ENCODE measurements at places on chromosomes 5 and 9.

DNA sequence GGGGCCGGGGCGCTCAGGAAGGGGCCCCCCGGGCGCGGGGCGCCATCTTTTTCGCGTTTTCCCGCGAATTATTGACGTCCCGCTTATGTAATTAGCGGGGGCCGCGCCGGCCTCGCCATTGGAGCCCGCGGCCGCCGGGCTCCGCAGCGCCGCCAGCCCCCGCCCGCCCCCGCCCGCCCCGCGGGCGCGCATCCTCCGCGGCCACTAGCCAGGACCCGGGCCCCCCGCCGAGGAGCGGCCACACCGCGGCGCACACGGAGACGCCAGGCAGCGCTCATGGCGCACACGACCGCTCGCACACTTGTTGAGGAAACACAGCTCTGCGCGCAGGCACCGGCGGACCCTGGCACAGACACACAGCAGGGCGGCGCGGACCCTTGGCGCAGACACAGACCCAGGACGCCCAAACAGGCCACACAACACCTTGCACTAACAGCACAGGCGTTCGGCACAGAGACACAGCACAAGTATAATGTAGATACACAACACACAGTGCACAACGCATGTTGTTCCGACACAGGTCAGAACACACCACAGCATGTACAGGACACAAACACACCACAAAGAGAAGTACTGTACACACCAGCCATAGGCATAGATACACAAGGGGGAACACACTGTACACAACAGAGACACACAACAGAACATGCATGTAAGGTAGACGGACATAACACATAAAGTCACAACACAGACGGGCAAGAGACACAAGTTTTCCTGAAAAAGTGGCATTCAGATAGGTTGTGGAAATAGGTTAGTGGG is 467 bp upstream of the PHF19 start:
- DNase-seq, result peak; percentile 64

DNA sequence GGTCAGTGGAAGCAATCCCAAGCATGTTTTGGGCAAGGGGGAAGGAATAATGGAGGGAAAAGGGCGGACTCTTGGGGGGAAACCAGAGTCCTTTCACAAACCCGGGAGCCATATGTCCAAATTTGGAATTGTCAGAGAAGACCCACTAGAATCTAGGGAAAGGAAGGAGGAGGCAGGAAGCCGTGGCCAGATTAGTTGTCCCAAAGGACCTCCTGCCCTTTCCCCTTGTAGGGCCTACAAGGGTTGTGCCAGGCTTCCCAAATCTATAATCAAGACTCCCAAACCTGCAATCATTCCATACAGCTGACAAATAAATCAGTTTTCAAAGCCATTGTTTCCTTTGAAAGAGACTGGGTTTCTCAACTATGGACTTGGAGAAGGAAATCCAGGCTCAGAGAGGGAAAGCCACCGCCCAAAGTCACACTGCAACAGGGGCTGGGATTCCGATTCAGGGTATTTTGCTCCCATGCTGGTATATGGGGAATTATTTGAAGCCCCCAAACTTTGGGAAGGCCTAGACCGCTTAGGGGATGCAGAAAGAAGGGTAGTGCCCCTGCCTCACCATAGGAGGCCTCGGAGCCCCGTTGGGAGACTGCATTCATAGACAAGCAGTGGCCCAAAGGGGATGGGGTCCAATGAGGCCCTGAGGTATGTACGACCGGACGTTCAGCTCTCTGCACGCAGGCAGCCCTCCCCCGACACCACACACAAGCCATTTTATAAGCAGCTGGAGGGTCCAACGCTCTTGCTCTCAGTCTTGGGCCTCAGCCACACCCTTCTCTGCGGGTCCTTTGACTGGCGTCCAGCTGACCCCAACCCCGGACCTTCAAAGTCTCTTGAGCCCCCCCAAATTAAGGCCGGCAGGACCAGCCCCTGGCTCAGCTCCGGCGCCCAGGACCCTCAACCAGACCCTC is 815 bp downstream of the ANXA6 start:
- DNase-seq, result no peak

GRCh38 chr5:88051148-88051547 is 217.5 kb downstream of the TMEM161B start:
- no peak for DNase-seq

DNA sequence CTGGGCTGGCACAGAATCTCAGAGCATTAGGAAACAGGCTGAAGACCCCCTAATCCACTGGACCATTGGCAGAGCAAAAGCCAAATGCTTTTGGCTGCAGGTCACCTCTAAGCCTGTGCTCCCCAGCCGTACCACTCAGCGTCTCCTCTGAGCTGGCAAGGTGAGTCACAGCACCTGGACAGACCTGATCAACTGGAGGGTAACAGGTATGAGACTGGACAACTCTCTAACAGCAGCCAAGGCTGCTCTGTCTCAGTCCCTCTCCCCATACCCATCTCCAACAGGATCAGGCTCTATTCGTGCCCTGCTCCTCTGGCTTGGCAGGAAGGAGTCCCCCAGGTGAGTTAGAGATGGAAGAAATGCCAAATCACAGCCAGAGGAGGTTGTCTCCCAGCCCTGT is 4.7 kb downstream of the GOLGA2 start:
- DNase-seq, result no peak

DNA sequence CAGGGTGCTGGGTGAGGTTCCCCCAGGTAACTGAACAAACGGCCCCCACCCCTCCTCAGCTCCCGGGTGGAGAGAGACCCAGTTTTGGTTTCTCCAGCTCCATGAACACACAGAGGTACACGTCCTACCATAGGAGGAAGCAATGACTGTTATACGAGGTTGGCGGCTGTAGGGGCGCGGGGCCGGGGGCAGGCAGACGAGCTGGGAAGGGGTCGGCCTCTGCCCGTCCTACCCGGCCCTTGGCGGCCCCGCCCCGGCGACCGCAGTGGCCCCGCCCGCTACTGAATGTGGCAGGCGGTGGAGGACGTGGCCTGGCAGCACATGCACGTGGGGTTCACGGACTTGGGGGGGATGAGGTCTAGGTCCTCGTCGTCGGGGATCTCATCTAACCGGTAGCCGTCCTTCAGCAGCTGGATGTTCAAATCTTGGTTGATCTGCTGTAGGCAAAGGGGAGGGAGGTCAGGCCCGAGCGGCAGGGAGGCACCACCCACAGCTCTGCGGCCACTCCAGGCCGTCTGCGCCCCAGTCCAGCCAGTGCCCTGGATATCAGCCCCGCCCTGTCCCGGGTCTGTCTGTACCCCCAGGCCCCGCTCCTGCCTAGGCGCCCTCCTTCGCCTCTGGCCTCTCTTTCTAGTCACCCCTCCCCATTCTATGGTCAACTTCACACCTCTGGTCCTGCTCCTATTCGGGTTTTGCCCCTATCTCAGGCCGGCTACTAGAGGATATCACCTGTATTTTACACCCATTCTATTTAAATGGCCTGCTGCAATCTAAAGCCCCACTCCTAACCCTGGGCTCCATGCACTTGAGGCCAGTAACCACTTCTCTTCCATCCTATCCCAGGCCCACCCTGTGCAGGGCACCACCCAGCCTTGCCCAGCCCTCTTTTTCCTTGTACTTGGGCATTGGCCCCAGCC is 24.2 kb upstream of the MYORG start:
- no peak for DNase-seq

DNA sequence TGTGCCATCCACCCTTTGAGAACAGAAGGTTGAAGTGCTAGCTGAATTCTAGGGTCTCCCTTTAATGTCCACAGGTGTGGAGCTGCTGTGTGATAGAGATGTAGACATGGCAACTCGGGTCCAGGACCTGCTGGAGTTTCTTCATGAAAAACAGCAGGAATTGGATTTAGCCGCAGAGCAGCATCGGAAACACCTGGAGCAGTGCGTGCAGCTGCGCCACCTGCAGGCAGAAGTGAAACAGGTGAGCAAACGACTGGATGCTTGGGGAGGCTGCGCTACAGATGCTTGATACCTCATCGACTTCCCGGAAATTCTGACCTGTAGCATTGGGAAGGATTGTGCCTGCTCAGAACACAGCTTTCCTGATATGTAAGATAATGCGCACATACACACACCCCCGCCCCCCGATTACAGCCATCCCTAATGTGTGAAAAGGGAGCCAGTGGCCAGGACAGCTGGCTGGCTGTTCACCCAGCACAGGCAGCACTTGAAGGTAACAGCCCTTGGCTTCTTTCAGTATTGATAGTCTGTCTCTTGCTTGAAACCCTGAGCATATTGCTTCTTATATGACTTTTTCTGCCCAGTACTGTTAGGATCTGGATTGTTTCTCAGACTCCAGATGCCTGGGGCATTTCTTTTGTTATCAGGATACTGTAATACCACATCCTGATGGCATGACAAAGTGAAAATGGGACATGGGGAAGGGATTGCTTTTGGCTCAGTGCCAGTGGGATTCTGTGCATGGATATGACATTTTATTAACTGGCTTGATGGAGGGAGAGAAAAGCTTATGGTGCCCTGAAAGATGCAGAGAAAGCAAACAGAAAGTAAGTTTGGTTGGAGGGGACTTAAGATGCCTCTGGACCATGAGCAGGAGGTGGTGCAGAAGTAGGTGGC is 216.8 kb upstream of the OTULINL start:
- DNase-seq, result peak; percentile 26

DNA sequence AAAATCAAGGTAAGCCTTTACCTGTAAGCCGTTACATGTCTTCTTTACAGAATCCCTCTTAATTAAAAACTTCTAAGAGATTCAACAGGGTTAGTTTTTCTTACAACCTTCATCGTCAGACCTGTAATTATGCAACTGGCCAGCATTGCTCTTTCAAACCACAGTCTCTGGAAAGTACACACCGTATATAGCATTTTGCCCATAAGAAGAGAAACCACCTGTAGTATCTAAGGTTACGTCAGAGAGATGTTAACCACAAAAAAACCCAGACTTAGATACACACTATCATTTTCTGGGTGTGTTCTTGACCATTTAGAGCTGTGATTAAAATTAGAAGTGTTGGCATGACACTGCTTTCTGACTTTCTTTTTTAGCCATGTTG is 140.0 kb downstream of the MUSK start:
- no peak for DNase-seq

- DNase-seq, result no peak
These were observed 656.5 kb downstream of the BNC2 start for GRCh38 chr9:16213781-16214515.

- DNase-seq, result no peak
These were observed 127.1 kb downstream of the ZNF354C start for GRCh38 chr5:179187229-179187678.

DNA sequence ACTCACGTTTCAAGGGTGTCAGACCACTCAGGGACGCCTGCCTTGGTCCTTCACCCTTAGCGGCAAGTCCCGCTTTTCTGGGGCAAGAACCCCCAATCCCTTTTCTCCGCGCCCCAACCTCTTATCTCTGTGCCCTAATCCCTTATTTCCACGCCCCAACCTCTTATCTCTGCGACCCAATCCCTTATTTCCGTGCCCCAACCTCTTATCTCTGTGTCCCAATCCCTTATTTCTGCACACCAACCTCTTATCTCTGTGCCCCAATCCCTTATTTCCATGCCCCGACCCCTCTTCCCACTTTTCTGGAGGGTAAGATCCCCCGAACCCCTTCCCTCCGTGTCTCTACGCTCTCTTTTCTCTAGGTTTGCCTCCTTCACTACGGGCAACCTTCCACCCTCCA is 139.4 kb downstream of the DAB2IP start:
- DNase-seq, result no peak

GRCh38 chr5:20833081-20833627 is 845.2 kb upstream of the CDH18 start:
- no peak for DNase-seq

- peak; percentile 23 for DNase-seq
These were observed 2117.6 kb downstream of the MAT2B start for GRCh38 chr5:165622864-165623536.

DNA sequence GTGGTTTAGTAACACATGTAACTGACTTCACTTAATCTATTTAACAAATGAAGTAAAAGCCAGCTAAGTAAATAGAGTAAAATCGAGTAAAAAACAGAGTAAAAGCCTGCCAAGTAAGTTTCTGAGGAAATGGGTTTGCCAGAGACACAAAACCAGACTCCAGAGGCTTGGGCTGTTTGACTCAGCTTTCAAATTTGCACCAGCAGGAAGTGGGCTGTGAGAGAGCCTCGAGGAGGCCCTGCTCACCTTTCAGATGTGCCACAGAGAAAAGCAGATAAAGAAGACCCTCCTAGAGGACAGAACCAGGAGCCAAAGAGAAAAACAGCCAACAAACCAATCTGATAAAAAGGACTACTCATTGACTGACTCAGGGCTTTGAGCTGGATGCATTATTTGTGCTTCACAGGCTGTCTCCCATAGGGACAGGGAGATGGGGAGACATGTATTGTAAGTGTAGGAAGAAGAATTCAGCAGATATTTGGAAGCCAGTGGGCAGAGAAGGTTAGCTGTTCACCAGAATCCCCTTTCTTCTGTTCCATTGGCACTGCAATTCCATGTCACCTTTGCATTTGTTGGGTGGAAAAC is 14.4 kb upstream of the AMACR start:
- DNase-seq, result no peak

GRCh38 chr5:101643794-101644193 is 652.3 kb downstream of the SLCO4C1 start:
- DNase-seq, result no peak

- DNase-seq, result no peak
These were observed 8.5 kb upstream of the PRXL2C start for GRCh38 chr9:96663506-96664120.

GRCh38 chr9:117205806-117206205 is 209.1 kb downstream of the ASTN2 start:
- DNase-seq, result no peak

DNA sequence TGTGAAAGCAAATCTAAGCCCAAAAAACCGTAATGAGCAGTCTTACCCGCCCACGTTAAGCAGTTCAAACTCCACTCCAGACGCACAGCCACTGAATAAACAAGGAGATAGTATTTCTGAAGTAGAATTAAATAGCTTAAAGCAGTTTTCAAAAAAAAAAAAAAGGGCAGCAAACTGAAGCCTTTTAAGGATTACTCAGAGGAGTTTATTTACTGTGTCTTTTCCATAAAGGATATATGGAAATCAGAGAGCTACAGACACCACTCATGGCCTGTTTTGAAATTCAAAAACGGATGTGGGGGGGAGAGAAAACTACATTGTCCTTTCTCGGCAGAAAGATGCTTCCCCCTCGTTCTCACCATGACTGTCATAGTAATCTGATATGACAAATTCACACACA is 83.7 kb upstream of the IRX1 start:
- no peak for DNase-seq

Data from LoVo (cell line).